ENCODE measurements at places on chromosomes 3 and 15.
A peak's percentile ranks its signal among the peaks of the same experiment; 100 is the strongest.

DNA sequence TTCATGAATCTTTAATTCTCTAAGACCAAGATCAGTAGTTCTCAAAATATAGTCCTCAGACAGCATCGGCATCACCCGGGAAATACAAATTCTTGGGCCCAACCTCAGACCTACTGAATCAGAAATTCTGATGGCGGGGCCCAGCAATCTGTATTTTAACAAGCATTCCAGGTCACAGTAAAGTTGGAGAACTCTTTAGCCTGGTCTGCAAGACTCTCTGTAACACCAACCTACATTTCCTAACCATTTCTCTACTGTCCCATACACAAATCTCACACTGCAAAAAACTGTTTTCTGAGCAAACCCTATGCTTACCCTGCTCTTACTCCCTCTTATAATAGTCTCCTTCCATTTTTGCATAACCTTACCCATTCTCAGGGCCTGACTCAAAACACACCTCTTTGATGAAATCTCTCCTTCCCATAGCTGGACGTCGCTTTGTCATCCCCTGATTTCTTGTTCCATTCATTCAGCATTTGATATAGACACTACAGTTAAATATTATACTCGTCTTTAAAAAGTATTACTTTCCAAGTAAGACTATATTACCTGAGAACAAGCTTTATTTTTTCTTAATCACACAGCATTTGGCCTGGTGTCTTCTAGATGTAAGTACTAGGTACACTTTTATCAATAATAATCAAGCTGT is 83.3 kb upstream of the MYO5C start:
- no peak for DNase-seq

DNA sequence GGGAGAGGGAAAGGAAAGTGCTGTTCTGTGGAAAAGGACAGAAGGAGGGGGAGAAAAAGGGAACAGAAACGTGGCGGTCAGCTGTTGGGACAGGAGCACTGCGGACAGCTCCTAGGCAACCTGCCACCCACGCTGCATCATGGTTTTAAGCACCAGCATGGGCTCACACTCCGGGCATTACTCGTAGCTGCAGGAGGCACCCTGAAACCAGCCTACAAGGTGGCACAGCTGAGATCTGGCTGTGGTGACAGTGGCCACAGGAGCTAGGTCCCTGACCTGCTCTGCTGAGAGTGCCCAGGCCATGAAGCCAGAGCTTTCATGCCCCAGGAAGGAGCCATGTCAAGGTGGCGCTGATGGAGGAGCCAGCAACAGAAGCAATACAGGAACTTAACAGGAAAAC is 161.4 kb upstream of the ST8SIA2 start:
- no peak for DNase-seq

GRCh38 chr15:43987924-43988323 is 161.1 kb downstream of the WDR76 start:
- no peak for DNase-seq

DNA sequence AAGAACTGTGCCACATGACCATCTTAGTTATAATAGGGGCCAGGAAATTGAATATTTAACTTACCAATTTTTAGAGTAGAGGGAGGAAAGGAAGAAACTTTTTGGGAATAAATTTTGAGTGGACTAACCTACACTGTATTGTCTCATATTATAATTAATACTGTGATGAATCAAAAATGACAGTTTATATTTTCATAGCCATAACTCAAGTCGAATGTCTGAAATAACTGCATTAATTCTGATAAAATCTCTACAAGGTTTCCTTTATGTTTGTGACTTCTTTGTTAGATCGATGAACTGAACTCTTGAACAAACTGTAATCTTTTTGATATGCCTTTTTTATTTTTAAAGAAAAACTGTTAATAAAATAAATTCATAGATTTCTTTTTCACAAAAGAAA is 132.8 kb upstream of the DPH6 start:
- DNase-seq, result no peak

DNA sequence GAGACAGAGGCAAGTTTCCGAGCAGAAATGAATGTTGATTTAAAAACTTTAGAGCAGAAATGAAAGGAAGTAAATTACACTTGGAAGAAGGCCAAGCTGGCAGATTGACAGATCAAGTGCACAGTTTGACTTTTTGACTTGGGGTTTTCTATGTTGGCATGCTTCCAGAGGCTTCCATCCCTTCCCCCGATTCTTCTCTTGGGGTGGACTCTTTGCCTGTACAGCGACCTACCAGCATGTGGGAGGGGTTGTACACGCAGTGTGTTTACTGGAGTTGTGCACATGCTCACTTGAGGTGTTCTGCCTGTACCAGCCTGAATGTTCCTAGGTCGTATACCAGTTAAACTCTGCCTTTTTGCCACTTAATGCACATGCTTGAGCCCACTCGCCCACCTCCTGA is 701.5 kb upstream of the GBE1 start:
- no peak for DNase-seq

GRCh38 chr3:14401692-14402303 is 608 bp upstream of the SLC6A6 start:
- no peak for DNase-seq

- no peak for DNase-seq
Observed at GRCh38 chr3:79160421-79160820, 607.4 kb downstream of the ROBO1 start.

DNA sequence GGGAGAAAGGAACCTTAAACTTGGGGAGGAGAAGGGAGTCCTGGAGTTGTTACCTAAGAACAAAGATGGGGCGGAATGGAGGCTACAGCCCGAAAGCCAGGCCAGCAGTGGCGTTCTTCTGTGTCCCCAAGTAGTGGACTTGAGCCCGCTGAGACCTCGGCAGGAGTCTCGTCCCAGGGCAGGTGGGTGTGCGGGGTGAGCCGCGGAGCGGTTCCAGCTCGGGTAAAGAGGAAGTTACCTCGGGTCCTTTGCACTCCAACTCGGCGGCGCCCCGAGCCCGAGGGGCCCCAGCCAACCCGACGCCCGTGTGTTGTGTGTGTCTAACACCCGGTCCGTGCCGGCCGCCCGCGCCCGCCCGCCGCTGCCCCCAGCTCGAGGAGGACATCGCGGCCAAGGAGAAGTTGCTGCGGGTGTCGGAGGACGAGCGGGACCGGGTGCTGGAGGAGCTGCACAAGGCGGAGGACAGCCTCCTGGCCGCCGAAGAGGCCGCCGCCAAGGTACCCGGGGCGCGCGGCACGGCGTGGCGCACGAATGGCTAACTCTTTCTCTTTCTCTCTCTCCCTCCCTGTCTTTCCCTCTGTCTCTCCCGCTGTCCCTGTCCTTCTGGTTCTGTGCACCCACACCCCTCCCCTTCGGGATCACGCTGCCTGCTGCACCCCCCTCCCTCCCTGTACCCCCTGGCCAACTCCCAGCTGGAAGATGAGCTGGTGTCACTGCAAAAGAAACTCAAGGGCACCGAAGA is 959 bp downstream of the TPM1 start:
- no peak for DNase-seq

- DNase-seq, result peak; percentile 63
Observed at GRCh38 chr3:183447206-183448001, 19.0 kb upstream of the MCF2L2 start.

DNA sequence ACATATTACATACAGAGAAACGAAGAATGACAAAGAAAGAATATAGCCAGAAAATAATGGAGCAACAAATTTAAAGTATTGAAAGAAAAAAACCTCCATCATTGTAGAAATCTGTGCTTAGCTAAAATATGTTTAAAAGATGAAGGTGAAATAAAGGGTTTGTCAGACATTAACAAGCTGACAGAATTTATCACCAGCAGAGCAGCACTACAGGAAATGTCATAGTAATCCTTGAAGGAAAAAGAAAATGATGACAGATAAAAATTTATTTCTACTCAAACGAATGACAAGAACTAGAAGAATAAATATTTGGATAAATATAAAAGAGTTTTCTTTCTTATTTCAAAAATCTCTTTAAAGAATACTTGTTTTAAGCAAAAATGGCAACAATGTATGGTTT is 40.6 kb upstream of the OTOL1 start:
- DNase-seq, result no peak

- no peak for DNase-seq
Observed at GRCh38 chr3:33202711-33203457, 15.7 kb downstream of the SUSD5 start.

DNA sequence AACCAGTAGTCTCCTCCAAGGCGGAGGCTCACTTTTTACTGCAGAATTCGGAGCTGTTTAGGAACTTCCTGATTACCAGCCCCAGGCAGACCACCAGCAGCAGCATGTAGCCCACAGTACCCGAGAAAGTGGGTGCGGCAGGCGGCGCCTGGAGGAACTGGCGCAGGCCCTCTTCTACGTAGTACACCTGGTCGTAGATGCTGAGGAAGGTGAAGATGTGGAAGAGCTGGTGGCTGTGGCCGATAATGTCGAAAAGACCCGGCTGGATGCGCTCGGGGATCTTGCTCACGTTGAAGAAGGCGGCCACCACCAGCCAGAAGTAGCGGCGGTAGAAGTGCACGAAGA is 1.3 kb downstream of the PAQR9 start:
- no peak for DNase-seq
